ENCODE measurements at places on chromosomes 6 and 20.

DNA sequence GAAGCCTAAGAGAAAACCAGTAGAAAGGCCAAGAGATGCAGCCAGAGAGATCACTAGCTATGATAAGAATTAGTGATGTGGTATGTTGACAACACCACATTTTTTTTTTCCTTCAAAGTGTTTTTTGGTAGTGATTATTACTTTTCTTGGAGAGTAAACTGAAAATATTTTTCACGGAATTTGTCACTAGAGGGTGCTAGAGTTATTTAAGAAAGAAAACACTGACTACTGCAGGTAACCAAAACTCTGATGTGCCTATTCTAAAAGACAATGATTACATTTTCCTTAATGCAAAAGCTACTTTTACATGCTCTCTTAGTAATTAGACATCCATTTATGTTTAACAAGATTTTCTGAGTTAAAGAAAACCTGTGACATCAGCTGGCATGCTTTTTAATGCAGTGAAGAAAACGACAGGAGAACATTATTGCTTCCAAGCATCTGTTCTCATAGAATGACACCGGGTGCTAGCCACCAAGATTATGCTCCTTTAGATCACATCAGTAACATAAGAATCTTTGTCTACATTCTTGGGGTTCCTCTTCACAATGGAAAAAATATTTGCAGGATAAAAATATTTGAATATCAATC lies 28.8 kb downstream of the RWDD2A start:
- no peak for DNase-seq

DNA sequence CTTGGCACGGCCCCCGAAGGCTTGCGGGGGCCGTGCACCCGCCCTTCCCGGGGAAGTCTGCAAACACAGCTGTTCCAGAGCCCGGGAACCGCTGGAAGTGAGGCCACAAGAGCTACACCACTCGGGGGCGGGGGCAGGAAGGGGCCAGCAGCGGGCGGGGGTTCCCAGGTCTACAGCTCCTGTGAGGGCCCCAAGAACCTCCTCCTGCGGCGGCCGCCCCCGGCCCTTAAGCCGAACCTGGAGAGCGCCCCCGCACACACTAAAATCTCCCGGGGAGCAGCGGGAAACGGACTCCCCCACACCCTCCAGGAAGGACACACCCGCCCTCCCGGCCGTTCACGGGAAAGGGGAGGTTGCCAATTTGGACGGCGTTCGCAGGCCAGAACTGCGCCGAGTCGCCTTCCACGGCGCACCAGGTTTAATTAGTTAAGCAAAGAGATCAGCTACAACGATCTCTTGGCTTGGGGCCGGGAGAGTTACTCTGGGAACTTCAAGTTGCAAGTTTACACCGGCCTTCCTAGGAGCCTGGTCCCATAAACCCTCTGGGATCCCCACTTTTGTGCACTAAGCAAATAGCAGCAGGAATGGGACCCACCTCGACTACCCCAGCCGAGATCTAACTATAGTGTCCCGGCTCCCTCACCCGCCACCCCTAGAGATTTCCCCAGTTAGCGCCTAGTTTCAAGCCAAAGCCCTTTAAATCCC lies 1.7 kb downstream of the JAG1 start:
- no peak for DNase-seq

DNA sequence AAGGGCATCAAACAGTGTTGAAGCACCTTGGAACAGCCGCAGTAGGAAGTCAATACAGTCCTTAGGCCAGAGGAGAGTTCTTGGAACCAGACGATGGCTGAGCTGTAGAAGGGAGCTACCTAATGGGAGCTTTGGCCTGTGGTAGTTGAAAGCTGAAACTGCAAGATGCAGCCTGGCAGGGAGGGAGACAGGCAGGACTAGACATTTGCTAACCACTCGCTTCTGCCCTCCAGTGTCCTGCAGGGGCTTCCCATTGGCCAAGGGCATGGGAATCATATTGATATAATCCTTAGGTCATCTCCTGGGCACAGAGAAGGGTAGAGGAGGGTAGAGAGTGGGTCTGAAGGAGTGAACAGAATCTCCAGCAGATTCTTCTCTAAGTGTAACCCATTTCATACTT lies 60.4 kb downstream of the TPD52L1 start:
- DNase-seq, result no peak

DNA sequence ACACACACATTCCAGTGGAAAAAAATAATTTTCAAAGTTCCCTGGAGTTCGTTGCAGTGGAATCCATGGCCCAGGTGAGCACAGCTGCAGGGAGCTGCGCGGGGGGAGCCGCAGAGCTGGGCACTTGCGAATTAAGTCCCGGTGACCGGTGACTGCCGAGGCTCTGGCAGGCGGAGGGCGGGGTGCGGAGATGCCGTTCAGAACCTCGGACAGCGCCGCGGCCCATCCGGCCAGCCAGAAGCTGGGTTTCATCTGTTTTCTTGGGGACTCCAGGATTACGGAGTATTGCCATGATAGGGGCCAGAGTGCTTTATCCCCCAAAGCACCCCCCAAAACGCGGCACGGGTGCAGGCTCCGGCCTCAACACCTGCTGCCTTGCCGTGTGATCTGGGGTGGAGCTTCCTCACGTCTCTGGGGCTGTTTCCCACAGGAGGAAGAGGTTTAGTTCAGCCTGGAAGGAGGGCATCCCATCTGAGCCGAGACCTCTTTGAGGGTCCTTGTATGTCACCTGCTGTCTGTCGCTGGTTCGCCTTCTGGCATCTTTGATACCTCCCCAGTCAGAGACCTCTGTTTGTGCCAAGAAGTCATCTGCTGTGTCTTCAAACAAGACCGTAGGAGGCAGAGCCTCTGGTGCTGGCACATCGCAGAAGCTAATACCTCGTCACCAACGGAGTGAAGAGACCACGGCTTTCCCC lies 99.4 kb downstream of the YTHDF1 start:
- DNase-seq, result no peak

GRCh38 chr20:39676241-39676640 lies 714.1 kb downstream of the DHX35 start:
- DNase-seq, result no peak

- DNase-seq, result no peak
These were observed 20.5 kb downstream of the COL20A1 start for GRCh38 chr20:63313349-63314014.

DNA sequence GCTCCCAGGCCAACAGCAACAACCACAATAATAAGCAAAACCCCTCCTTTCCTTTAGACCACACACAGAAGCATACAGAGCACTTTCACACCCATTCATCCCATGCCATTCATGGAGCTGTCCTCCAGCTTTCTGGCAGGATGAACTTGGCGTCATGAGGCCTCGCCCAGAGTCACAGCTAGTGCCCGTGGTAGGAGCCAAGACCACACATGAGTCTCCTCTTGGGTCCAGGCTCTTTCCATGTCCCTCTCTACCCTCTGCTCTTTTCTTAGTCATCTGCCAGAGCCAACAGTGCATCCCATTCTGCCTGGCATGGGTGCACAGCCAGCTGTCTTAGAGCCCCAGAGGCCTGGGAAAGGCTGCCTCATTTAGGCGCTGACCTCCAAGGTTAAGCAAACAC lies 1.8 kb upstream of the TGM3 start:
- no peak for DNase-seq

GRCh38 chr20:56422076-56422823 lies 10.2 kb downstream of the CASS4 start:
- DNase-seq, result no peak

- peak; percentile 91 for DNase-seq
These were observed at the start of gene ULBP2 for GRCh38 chr6:149941583-149942460. ULBP2 (plus strand) TSS chr6:149942014; CDS start chr6:149942073, 59 bp downstream.

GRCh38 chr6:4664117-4664626 lies 112.0 kb upstream of the CDYL start:
- DNase-seq, result no peak

GRCh38 chr6:118872726-118873125 lies 21.2 kb upstream of the ASF1A start:
- DNase-seq, result no peak

- no peak for DNase-seq
These were observed 13.4 kb upstream of the FAM50B start for GRCh38 chr6:3835785-3836184.

All from T follicular helper cell (primary cell).